ENCODE measurements at places on chromosomes 1 and 21.

DNA sequence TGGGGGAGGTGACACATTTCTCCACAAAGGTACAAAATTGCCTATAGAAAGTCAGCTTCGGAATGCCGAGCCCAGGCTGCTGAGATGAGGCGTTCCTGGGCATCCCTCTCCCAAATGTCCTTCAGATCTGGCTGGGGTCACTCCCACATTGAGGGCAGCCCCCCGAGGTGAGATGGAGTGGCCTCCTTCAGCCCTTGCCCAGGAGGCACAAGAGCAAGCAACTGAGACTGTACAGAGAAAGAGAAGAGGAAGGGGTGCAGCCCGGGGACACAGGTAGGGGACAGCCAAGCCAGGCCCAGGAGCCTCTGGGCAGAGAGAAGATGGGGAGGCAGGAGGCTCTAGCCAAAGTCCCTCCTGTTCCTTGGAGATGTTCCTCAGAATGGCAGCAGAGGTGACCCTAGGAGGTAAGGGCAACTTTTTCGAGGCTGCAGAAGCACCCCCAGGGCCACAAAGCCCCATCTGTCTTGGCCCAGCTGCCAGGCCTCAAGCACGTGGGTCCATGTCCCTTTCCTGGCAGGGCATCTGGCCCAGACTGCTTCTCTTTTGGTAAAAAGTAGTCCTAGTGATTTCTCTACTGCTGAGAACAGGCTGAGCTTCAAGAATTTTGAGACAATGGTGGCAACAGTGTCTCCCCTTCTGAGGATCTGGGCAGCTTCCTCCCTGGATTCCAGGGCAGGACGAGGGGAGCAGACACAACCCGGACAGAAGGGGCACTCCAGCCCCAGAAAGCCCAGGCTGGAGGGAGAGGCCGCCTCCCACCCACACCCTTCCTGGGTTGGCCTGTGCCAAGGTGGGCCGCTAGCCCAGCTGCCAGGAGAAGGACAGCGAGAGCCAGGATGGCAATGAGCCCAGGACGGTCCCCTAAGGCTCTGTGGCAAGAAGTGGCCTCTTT, 68.0 kb downstream of the LRRN2 start:
- no peak for DNase-seq

DNA sequence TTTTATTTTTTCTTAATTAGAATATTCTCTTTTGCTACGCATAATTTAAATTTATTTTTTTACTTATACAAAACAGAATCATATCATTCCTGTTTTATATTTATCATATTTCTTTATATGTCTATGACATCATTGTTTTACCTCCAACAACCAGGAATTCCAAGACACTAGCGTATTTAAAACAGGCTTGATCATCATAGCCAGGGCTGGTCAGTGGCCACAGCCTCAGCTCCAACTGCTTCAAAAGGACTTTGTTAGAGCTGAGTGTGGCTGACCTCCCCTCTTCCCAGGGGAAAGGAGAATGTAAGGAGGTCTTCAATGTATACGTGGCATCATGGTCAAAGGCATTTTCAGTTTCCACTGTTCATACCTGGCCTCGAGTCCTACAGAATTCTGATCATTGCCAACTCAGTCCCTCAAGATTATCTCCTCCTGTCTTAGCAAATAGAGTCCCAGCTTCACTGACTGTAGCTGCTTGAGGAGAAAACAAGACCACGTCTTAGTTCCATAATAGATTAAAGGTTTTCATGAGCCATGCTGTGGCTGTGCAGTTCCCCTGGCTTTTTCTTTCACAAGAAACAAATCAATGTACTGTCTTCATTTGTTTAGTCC, 444.0 kb downstream of the PTPRC start:
- no peak for DNase-seq

GRCh38 chr1:200751717-200752116, 13.0 kb downstream of the CAMSAP2 start:
- no peak for DNase-seq

DNA sequence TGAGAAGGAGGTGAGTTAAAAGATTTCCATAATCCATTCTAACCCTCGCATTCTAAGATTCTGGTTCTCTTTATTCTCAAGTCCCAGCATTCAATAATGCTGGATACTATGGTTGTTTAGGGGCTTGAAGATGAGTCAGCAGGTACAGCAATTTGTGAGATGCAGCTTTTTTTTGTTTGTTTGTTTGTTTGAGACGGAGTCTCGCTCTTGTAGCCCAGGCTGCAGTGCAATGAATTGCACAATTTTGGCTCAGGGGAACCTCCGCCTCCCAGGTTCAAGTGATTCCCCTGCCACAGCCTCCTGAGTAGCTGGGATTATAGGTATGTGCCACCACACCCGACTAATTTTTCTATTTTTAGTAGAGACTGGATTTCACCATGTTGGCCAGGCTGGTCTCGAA, 23.3 kb downstream of the EIF4G3 start:
- DNase-seq: no peak

- DNase-seq: no peak
These were observed 9.7 kb downstream of the TMEM81 start for GRCh38 chr1:205074513-205074912.

Data from heart right ventricle (tissue), 16 donors.